ENCODE measurements at places on chromosomes 4 and X.

- no peak for DNase-seq
Measured at GRCh38 chr4:118969359-118969758, 80.7 kb downstream of the SYNPO2 start.

GRCh38 chr4:173936861-173937260 is 346.6 kb downstream of the FBXO8 start:
- DNase-seq, result no peak

DNA sequence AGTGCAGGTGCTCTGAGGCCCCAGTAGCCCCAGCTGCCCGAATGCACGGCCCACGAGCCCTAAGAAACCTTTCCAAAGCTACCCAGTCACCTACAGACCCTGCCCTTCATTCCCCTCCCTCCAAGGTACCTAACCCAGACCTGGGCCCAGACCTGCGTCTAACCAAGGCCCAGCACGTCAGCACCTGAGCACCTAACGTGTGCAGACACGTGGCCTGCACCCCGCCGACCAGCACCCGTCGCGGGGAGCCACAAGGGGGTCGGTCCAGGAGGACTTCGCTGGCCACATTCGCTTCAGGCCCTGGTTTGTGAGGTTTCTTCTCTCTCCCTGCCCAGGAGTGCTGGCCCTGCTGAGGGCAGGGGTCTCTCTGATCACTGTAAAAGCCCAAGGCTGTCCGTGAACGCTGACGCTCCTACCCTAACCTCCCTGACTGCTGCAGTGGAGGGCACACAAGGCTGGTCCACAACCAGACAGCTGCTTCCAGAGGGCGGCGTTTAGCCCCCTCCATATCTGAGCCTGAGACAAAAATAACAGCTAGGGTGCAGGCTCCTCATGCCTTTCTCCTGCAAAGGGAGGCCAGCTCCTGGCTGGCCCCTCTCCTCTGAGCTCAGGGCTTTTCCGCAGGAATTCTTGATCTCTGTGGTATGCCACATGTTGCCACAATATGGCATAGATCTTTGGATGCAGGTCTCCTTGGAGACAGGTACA is 31.8 kb downstream of the WDR1 start:
- DNase-seq, result no peak

DNA sequence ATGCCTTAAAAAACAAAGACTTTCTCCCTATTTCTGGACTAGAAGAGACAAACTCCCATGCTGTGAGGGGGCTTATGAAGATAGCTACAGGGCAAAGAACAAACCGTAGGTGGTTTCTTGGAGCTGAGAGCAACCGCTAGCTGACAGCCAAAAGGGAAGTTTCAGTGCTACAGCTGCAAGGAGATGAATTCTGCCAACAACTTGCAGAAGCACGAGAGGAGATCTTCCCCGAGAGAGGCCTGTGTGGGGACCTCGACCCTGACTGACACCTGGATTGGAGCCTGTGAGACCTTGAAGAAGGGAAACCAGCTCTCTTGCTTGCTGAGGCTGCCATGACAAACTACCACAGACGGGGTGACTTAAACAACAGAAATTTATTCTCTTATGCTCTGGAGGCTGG is 183.8 kb upstream of the VCX3A start:
- DNase-seq, result no peak

GRCh38 chr4:165555302-165555701 is 176.5 kb downstream of the CPE start:
- DNase-seq, result no peak

DNA sequence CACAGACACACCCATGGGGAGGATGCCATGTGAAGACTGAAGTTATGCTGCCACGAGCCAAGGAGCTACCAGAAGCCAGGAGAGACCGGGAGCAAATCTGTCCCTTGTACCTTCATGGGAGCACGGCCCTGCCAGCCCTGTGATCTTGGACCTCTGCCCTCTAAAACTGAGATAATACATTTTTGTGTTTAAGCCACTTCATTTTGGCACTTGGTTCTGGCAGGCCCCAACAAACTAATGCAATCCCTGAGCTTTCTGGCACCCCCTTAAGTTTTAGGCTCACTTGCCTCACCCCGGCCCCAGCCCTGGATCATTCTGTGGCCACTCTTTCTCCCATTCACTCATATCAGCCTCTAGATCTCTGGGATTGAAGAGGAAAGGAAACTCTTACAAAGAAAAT is 35.4 kb downstream of the SEL1L3 start:
- DNase-seq, result no peak

DNA sequence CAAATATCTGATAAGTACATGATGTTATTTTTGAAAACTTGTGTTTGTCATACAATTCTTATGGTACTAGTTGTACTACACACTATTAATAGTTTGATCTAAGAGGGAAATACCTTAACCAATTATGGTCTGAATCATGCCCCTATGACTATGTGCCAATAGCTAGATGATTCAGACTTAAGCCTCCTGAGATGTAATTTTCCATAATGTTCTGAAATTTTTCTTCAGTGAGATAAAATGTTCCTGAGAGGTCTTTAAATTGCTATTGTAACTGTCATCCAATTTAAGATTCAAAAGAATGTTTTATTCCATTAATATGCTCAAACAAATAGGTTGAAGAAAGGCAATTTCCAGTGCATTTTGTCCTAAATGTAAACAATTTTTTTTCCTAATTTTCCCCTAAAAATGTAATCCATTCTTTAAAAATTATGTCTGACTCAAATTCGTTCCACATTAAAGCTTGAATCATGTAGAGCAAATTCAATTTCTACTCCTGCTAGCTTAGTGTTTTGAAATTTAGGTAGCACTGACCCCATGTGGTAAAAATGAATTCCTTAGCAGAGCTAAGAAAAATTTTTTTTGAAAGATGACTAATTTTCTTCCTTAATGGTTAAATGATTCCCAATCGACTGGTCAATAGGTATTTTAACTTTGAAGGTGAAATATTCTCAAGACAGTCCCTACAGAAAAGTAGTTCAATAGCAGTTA is 49.1 kb downstream of the APOOL start:
- no peak for DNase-seq

GRCh38 chrX:105347373-105347772 is 126.9 kb upstream of the TEX13A start:
- no peak for DNase-seq

DNA sequence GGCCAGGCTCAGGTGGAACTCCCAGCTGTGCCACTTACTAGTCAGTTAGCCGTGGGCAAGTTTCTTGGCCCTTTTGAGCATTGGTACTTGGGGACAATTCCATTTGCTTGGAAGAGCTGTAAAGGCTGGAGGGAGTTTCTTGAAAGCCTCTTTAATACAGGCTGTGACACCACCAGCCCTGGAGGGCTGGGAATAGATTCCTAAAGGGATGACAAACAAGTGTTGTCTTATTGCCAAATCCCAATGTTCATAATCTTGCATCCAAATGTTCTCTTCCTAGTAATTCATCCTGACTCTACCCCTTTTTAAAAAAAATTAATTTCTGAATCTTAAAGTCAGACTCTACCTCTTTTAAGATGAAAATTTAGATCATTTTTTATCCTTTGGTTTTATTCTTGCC is 14.6 kb upstream of the MED28 start:
- no peak for DNase-seq

DNA sequence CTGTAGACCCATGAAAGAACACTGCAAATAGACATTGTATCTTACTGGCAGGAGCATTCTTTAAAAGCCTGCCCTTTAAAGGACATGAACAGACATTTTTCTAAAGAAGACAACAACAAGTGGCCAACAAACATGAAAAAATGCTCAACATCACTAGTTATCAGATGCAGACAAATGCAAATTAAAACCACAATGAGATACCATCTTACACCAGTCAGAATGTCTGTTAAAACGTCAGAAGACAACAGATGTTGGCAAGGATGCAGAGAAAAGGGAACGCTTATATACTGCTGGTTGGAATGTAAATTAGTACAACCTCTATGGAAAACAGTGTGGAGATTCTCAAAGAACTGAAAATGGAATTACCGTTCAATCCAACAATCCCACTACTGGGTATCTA is 77.2 kb downstream of the ATP10D start:
- DNase-seq, result no peak

GRCh38 chr4:169188204-169188603 is 82.6 kb downstream of the SH3RF1 start:
- DNase-seq, result no peak

DNA sequence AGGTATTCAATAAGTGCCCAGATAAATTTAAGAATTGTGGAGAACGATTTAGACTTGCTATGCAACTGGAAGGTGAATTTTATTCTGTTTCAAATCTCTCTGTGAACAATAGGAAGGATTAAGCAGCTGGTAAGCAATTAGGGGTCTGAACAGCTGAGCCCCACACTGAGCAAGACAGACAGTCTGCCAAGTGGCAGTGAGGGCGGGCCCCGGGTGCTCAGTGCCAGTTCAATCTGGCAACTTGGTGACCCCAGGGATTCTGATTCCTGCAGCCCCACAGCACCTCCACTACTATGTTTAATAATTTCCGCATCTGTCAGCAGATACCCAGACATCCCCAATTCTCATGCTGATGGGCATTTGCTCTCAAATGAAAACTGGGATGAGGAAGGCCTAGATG is 317.3 kb downstream of the PPP1R2C start:
- DNase-seq, result no peak

- no peak for DNase-seq
Measured at GRCh38 chr4:70718811-70719604, 2.8 kb upstream of the RUFY3 start.

DNA sequence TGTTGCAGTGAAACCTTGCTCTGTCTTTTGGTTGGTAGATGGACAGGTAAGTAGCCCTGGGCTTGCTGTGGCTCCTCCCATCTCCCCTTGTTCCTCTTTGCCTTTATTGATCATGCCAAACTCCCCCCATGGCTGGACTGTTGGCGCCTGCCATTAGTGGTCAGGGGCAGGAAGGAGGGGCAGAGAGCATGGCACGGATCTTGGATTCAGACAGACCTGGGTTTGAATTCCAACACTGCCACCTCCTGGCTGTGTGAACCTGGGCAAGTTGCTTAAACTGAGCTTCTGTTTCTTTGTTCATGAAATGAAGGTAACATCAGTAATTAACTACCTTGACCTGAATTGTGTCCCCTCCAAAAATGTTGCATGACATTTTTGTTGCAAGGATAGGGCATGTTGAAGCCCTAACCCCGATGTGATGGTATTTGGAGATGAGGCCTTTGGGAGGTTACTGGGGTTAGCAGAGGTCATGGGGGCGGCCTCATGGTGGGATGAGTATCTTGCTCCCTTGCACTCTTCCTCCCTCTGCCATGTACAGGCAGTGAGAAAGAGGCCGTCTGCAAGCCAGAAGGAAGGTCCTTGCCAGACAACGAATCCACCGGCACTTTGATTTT is 6.0 kb downstream of the SLC2A9 start:
- DNase-seq, result peak; percentile 63

DNA sequence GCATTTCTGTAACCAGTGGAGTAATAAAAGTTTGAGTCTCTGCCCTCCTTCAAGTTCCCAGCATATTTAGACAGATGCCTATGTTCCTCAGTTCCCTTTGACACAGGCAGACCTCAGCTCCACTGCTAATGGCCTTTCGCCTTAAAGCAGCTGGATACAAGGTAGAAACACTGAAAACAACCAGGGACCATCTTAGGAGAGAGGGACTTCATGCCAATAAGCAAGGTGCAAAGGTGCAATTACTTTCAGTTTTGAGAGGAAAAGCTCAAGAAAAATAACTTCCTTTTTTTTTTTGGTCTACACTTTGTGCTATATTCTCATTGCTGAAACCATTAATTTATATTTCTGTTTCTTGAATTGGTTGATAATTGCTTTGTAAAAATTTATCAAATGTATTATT is 781.9 kb upstream of the GALNTL6 start:
- no peak for DNase-seq

- DNase-seq, result no peak
Measured at GRCh38 chr4:102783006-102783405, 22.2 kb upstream of the MANBA start.

- DNase-seq, result no peak
Measured at GRCh38 chrX:26918631-26919030, 544.5 kb downstream of the PPP4R3C start.

GRCh38 chr4:54274795-54275665 is 45.9 kb downstream of the PDGFRA start:
- DNase-seq, result no peak
